Effector CD4-positive, alpha-beta T cell (primary cell): ENCODE measurements at places on chromosomes 3 and 15.

- DNase-seq, result no peak
Measured at GRCh38 chr3:176696816-176697215, 500.5 kb downstream of the TBL1XR1 start.

- DNase-seq, result no peak
Measured at GRCh38 chr3:138761002-138761401, 73.7 kb downstream of the PIK3CB start.

- DNase-seq, result no peak
Measured at GRCh38 chr15:66841953-66842681, 140.1 kb downstream of the SMAD6 start.

GRCh38 chr15:79122991-79123390 lies 32.4 kb upstream of the RASGRF1 start:
- no peak for DNase-seq

GRCh38 chr3:157069846-157070677 lies 89.9 kb downstream of the CCNL1 start:
- DNase-seq, result no peak

GRCh38 chr3:70387889-70388288 lies 75.5 kb upstream of the MDFIC2 start:
- DNase-seq, result no peak

DNA sequence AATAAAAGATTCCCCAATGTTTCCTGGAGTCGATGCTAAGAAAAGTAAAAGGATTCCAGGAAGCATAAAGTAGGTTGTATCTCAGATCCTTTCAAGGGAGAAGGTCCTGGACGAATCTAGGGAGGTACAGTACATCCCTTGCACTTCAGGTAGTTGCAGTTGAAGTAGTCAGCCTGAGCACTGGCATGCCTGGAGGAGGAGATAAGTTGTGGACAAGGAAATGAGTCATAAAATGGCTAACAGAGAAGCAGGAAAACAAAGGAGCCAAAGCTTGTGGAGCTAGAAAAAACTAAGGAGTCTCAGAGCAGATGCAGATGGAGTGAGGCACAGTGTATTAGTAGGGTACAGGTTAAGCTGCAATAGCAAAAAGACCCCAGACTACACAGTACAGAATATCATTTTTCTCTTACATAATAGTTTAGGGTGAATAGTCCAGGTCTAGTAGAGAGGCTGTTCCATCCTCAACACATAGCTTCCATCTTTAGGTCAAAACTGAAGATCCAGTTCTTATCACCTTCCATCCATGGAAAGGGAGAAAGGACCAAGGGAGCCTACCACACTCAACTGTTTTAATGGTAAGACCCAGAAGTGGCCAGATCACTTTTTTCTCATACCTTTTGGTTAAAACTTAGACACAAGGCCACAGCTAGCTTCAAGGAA lies 41.3 kb downstream of the COL6A5 start:
- DNase-seq, result no peak

DNA sequence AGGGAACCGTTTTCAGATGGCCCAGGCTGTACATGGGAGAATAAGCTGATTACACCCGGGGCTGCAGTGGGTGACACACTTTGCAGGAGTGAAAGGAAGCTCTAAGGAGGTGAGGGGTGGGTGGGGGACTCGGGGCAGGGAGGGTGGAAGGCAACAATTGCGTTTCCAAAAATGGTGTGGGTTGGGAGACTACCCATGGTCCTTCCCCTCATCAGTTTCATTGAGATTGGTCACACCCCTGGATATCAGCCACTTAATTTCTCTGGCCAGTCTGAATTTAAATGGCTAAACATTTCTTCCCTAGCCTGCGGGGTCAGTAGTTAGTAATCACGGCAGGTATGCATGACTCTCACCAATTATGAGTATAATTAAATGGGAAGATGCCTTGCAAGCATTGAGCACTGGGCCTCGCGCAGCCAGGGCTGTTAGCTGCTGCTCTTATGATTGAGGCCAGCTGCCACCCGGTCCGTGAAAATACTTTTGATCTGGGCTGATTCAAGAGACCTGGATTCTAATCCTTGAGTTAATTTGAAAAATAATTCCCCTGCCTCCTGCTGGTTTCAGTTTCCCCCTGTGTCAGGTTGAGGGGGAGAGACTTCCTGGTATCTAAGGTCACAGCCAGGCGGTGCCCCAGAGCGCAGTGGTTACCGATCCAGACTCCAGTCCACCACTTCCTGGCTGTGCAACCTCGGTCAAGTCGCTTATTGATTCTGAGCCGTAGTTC lies 23.3 kb downstream of the SLC6A6 start:
- DNase-seq, result peak; percentile 40

DNA sequence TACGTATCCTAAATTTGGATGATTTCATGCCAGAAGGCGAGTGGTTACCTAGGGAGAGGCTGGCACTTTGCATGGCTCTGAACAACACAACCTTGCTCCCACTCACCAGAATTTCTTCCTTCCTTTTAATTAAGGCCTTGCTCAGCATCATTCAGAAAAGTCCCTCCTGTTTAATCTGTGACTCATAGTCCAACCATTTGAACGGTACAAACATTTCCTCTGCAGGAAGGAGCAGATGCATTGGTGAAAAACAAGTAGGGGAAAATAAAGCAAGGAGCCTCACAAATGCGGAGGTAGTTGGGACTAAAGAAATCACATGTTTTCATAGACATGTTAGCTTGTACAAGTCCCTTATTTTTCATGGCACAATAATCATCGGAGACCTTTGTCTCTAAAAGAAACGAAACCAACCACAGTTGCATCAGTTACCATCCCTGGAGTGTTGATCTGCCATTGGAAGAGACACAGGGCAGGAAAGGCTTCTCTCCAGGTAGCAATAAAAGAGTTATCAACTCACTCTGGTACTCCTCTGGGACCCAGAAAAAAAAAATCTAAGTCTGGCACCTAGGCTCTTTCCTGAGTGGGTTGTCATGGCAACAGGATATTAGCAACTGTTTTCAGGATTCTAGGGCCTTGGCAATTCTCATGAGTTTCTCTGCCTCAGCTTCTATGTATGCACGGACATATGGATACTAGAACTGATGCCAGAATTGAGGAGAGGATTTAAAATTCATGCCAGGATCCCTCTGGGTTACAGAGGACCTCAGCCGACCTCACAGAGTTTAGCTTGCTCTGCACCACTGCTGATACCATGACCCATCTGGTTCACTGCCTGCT lies 255.4 kb upstream of the ARPP21 start:
- no peak for DNase-seq

- DNase-seq, result no peak
Measured at GRCh38 chr3:12190832-12191231, 32.1 kb upstream of the TIMP4 start.

GRCh38 chr3:183158551-183159006 lies 4.0 kb downstream of the LAMP3 start:
- DNase-seq, result no peak

GRCh38 chr3:3296979-3297381 lies 117.5 kb upstream of the CRBN start:
- no peak for DNase-seq

DNA sequence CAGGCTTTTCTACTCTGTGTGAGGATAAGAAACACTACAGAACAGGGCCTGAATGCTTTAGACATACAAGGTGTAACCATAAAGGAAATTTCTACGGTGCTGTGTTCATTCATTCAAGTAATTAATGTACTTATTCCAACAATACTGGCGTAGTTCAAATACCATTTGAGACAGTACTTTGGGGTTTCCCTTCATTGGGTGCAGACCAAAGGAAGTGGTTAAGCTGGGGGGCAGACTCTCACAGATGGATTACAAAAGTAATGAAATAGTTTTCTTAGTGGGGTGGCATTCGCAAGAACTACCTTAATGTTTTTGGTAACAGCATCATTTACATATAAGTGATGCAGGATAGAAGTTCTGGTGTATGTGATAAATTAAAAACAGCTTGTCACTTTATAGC lies 65.9 kb downstream of the BTD start:
- peak; percentile 26 for DNase-seq

GRCh38 chr3:133711013-133711412 lies 35.2 kb upstream of the TF start:
- no peak for DNase-seq

DNA sequence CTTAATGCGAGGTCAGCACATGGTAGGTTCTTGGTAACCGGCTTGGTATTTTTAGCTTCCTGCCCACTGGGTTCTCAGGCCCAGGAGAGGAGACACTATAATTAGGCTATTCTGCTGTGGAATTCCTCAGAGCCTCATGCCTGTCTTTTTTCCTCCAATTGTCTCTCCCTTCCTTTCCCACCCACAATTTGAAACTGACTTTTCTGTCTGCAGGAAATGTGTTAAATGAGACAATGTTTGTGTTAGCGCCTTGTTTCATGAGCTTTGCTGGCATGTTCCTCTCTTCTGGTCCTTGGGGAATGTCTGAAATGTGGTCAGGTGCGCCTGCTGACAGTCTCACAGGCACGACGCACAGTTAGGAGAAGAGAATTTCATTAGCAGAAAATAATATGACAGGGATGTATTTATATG lies 223.6 kb upstream of the CTNNB1 start:
- no peak for DNase-seq

GRCh38 chr15:72764656-72765055 lies 18.9 kb downstream of the ADPGK start:
- no peak for DNase-seq

DNA sequence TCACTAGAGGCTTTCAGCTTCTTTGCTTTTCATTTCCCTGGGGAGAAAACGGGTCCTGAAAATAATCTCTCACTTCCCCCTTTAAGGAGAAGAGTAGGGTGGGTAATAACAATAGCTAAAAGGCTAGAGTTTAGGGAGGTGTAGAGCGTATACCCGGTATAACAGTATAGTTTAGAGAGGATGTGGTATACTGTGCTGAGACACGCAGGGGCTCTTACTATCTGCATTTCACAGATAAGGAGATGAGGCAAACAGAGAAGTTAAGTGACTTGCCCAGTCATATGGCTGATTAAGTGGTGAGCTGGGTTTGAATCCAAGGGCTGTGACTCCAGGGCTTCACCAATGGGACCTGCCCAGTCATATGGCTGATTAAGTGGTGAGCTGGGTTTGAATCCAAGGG lies 15.0 kb upstream of the KCNMB3 start:
- no peak for DNase-seq

GRCh38 chr15:74722591-74722990 lies 2.7 kb downstream of the CYP1A1 start:
- no peak for DNase-seq

GRCh38 chr3:188788621-188789081 lies 383.1 kb upstream of the TPRG1 start:
- DNase-seq, result peak; percentile 9

DNA sequence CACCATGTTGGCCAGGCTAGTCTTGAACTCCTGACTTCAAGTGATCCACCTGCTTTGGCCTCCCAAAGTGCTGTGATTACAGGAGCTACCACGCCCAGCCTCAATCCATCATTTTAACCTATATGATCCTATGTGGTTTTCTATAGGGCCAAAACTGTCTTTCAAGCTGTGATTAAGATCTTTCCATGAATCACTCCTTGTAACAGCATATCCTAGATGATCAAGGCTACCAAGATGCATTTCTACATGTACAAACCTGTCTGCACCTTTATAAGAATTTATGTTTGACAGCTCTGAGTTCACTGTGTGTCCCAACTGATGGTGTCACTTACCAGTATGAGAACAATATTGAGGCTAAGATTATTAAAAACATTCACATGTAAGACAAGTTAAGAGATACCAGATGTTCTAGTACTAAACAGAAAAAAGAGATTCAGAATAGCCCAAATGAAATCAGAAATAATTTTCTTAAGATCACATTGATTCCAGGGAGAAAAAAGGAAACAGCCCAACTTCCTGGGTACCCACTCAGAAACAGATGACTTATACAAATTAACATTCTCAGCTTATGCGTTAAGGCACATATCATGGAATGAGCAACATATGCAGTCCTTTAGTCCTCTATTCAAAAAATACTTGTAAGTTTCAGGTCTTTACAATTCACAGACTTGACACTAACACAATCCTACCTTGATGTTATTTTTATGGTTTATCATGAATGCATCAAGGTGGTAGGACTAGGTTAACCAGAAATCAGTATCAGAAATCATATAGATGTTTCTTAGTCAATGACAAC lies 24.8 kb upstream of the PPIB start:
- no peak for DNase-seq

DNA sequence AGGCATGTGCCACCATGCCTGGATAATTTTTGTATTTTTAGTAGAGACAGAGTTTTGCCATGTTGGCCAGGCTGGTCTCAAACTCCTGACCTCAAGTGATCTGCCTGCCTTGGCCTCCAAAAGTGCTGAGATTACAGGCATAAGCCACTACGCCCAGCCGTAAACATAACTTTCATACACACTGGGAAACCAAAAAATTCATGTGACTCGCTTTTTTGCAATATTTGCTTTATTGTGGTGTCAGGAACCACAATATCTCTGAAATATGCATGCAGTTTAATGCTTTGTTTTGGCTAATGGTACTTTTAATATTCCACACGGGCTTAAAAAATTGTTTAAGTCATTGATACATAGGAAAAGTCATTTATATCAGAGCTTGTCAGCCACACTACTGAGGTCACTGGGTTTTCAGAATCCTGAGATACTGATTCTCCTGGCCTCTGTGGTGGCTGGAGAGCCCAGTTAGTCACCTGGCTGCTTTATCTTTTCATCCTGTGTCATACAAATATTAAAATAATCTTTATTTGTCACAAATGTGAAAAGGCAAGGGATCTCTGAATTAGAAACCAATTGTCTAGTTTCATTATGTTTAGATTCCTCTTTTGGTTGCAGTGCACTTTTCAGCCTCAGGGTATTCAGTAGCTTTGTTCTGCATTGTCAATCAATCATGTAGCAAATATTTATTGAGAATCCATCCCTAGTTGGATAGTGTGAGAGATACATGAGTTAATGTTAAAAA lies 10.0 kb downstream of the TMEM62 start:
- no peak for DNase-seq

- no peak for DNase-seq
Measured at GRCh38 chr3:131242201-131242600, 139.4 kb upstream of the NUDT16 start.

DNA sequence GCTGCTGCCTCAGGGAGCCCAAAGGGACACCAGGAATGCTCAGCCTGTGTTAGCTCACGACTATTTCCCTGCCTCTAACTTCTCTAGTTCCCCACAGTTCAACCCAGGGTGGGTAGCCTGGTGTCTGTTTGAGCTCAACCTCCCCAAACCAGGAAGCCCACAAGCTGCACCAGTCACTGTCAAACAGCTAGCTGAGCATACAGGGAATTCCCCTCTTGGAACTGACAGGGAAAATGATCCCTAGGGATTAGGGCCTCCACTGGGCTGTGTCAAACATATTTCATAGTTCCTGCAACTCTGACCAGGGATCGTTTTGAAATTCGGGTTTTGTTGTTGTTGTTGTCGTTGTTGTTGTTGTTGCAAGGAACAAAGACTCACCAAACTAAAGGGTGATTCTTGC lies 147.1 kb upstream of the ICE2 start:
- no peak for DNase-seq

DNA sequence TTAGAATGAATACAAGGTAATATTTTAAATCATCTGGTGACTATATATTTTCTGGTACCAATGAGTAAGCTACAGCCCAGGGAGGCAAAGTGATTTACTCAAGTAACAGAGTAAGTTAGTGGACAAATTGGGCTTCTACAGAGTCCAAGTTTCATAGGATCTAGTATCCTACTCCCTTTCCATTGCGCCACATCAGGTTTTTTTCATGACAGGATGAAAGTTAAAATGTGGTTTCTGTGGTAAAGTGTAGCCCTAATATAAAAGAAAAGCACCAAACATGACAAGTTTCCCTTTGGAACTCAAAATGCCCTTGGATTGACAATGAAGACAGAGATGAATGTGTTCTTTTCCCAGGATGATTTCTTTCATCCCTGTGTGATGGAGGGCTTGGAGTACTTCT lies 350.8 kb upstream of the ZNF385D start:
- no peak for DNase-seq

- DNase-seq, result no peak
Measured at GRCh38 chr3:194756460-194756779, 70.7 kb downstream of the FAM43A start.
